ENCODE measurements at places on chromosomes 16 and 17.

DNA sequence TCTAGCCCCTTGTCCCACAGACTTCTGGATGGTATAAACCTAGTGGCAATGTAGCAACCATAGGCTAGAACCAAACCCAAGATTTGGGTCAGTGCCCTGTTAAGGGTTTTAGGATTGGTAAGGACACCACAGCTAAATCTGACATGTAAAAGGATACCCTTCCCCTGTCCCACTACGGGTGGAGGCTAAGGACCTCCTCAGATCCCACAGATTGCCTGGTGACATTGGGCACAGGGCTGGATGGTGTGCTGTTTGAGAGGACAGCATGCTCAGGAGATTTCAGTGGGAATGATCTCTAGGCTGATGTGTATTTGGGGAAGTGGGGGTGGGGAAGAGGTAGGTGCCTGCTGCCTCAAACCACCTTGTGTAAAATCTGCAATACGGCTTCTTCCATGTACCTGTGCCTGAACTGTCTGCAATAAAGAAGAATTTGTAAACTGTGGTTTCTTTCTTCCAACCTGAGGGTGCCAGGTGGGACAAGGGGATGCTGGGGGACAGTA lies 671 bp upstream of the EDC4 start:
- DNase-seq = no peak

- no peak for DNase-seq
These were observed 25.6 kb downstream of the SOST start for GRCh38 chr17:43732958-43733357.

- DNase-seq = no peak
These were observed 224.3 kb upstream of the EEF2KMT start for GRCh38 chr16:5321930-5322329.

- DNase-seq = no peak
These were observed 17.6 kb upstream of the FZD2 start for GRCh38 chr17:44539673-44540072.

GRCh38 chr17:52294301-52294700 lies 135.8 kb upstream of the CA10 start:
- DNase-seq = no peak

DNA sequence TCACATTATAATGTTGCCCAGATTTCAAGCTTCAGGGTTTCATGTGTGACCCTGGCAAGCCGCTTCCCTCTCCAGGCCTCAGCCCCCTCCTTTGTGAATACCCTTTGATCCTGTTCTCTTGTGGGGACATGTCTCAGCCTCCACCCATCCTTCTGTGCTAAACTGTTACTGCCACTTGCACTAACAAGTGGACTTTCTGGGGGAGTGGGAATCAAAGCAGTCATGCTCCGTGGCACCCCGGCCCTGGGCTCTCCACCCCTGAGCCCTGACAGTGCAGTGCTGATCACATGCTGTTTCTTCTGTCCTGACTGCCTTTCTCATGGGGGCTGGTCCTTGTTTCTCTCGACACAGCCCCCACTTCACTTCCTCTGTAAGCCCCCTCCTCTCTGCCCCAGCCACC lies 9.7 kb upstream of the DCAF7 start:
- DNase-seq = no peak
